ENCODE measurements at places on chromosomes 11 and 22. TPM values are rescaled to one million over a fixed set of nuclear protein-coding genes. Genes with fewer than 3 reads are reported as not detected.

RAB39A gene
- 0.12 TPM for total RNA-seq

CARD16 gene
- total RNA-seq = 75.6 TPM

OR52I1 gene
- total RNA-seq = not detected

TEX54 gene
- total RNA-seq = not detected

GPR83 gene
- total RNA-seq = 0.10 TPM

PRR33 gene
- not detected for total RNA-seq

OTOG gene
- not detected for total RNA-seq

LARGE2 gene
- total RNA-seq = not detected

TTC36 gene
- 2.2 TPM for total RNA-seq

C11orf71 gene
- 7.2 TPM for total RNA-seq

MPZL2 gene
- 4.8 TPM for total RNA-seq

SSH3 gene
- total RNA-seq = 13.0 TPM

RFPL2 gene
- total RNA-seq = 0.15 TPM

OR56B1 gene
- 0.37 TPM for total RNA-seq

PSMA1 gene
- total RNA-seq = 261 TPM

ANKK1 gene
- total RNA-seq = 0.17 TPM

LSP1 gene
- 430 TPM for total RNA-seq

CCDC157 gene
- 4.6 TPM for total RNA-seq

FOLR2 gene
- total RNA-seq = not detected

BCO2 gene
- total RNA-seq = 2.2 TPM

RAD9A gene
- 47.7 TPM for total RNA-seq

ANO5 gene
- 0.07 TPM for total RNA-seq

SLC25A18 gene
- total RNA-seq = not detected

KRTAP5-2 gene
- not detected for total RNA-seq

SLC6A5 gene
- not detected for total RNA-seq

All from T-helper 1 cell treated with Interleukin-12 subunit alpha and Interleukin-12 subunit beta and Interleukin-4 antibody, amounts not matched to agents 30 ng/mL and 1 ng/mL, for 36 hours (primary cell).